Activated CD4-positive, alpha-beta T cell treated with anti-CD3 and anti-CD28 coated beads, Interleukin-2, Interleukin-4, amounts not matched to agents 100 ng/mL and 50 ng/mL, durations not matched to agents 16 hours and 8 hours (primary cell): ENCODE measurements at places on chromosomes 7 and 10.

GRCh38 chr10:23381298-23382040 lies 36.9 kb upstream of the C10orf67 start:
- no peak for DNase-seq

DNA sequence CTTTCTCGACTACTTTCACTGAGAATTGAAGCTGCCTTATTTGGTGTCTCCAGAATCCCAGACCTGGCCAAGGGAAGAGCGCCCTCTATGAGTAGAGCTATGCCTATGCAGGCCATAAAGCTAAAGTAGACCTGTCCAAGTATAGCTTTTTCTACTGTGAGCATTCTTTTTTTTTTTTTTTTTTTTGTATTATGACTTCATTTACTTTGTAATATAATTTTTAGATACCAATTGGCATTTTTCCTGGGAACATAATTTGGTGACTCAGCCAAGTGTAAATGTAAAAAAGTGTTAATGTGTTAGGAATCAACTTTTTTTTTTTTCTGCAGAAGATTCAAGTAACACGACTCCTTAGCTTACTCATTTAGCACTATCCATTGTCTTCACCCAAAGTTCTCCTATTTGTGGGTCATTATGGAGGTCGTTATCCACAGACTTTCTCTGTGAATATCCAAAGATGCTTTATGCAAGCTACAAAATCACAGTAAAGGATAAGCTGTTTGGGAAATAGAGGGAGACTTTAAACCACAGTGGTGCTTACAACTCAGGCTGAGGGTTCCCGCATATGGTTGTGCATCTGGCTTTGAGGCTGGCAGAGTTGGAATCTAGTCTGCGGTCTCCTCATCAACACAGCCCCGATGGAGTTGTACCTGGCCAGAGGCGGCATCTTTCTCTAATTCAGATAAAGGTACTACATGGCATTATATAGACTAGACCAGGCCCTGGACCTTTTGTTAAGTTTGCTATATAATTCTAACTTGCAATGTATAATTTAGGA lies 1040.2 kb upstream of the SORCS1 start:
- peak; percentile 12 for DNase-seq

DNA sequence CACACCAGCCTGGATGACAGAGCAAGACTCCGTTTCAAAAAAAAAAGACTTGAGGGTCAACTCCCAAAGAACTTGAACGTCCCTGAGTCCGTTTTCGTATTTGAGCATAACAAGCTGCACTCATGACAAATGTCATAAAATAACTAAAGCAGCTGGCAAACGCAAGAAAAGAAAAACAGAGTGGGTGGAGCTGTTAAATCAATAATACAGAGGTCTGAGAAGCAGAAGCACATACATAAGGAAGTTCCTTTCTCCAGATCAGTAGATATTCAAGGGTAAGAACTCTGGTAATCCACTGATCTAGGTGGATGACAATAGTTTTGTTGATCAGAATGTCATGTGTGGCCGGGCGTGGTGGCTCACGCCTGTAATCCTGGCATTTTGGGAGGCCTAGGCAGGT lies 150.1 kb downstream of the FAM107B start:
- DNase-seq = no peak

DNA sequence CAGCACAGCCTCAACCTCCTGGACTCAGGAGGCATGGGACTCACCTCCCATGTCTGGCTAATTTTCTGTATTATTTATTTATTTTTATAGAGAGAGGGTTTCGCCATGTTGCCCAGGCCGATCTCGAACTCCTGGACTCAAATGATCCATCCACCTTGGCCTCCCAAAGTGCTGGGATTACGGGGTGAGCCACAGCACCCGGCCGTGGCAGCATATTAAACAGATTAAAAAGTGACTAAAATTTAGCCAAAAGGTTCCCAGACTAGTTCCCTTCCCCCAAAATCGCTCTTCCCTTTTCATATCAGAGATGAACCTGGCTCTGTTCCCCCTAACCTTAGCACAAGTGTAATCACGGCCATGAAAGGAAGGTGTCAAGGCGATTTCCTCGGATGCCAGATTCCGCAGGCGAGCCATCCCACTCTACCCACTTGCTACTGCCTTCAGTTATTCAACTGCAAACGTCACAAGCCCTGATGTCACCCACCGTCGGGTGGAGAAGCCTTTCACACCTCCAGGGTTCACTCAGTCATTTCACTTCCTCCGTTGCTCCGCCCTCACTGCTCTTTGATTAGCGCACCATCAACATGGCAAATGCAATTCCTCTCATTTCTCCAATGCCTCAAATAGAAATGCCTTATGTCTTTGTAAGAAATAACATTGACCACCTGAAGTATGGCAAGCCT lies 104.7 kb upstream of the RHEB start:
- DNase-seq = no peak

GRCh38 chr7:127250312-127251035 lies 2.3 kb downstream of the GRM8 start:
- no peak for DNase-seq

GRCh38 chr7:136136906-136137454 lies 159.8 kb upstream of the MTPN start:
- no peak for DNase-seq

DNA sequence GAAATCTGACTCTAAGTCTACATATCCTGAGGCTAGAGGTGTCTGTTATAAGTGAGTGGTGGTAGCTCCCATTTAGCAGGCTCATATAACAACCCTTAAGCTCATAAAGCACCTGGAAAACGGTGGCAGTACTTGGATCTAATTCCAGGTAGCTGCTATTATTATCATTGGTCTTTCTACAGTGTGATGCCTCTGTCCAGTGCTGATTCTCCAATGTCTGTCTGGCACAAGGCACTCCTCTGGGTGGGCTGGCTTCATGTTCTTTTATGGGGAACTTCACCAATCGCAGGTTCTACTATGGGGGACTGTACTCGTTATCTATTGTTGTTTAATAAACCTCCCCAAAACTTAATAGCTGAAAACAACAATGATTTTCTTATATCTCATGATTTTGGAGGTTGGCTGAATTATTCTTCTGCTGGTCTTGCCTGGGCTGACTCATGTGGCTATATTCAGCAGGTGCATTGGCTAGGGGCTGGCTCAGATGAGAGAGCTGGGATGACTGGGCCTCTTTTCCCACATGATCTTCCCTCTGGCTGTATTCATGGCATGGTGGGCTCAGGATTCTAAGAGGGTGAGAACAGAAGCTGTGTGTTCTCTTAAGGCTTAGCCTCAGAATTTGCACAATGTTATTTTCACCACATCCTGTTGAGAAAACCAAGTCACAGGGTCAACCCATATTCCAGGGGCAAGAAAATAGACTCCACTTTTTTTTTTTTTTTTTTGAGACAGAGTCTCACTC lies 93.0 kb upstream of the PCGF5 start:
- no peak for DNase-seq

GRCh38 chr7:44287488-44288380 lies 37.7 kb downstream of the CAMK2B start:
- no peak for DNase-seq

GRCh38 chr10:71243756-71244395 lies 31.5 kb downstream of the UNC5B start:
- no peak for DNase-seq

- DNase-seq = no peak
Observed at GRCh38 chr10:21510241-21511094, 15.0 kb downstream of the SKIDA1 start.

GRCh38 chr10:102449321-102450123 lies 1.8 kb downstream of the C10orf95 start:
- DNase-seq = peak; percentile 88

DNA sequence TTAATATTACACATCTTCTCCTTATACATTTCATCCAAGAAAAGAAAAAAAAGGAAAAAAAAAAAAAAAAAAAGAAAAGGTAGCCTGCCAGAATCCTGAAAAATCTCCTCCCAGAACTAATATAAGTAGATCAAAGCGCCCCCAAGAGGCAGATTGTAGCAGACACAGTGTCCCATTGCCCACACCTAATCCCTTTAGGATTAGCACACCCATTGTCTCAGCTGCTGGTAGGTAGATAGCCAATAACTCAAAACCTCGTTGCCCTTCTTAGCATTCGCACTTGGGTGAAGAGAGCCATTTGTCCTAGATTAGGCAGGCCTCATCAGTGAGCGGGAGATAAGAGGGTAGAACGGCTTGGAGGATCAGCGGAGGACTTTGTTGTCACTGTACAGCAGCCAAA lies 100.2 kb upstream of the SORCS1 start:
- DNase-seq = no peak

- no peak for DNase-seq
Observed at GRCh38 chr10:16856567-16856966, 39.3 kb upstream of the RSU1 start.

- DNase-seq = no peak
Observed at GRCh38 chr10:125300937-125301336, 140.6 kb upstream of the CTBP2 start.

DNA sequence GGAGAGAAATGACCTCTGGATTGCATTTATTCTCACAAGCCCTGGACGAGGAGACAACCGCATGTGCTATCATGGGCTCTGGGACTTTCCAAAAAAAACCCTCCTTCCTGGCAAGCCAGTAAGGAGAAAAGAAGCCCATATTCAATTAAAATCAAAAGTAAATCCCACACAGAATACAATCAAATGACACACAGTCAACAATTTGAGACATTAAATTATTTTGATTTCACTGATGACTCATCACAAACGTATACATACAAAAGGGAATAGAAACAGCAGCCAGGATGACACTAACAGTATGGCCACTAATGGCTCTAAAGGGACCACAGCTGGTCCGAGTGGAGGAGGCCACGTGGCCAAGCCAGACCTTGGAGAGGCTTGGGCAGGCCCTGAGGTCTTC lies 24.9 kb downstream of the LRRC20 start:
- DNase-seq = peak; percentile 47

DNA sequence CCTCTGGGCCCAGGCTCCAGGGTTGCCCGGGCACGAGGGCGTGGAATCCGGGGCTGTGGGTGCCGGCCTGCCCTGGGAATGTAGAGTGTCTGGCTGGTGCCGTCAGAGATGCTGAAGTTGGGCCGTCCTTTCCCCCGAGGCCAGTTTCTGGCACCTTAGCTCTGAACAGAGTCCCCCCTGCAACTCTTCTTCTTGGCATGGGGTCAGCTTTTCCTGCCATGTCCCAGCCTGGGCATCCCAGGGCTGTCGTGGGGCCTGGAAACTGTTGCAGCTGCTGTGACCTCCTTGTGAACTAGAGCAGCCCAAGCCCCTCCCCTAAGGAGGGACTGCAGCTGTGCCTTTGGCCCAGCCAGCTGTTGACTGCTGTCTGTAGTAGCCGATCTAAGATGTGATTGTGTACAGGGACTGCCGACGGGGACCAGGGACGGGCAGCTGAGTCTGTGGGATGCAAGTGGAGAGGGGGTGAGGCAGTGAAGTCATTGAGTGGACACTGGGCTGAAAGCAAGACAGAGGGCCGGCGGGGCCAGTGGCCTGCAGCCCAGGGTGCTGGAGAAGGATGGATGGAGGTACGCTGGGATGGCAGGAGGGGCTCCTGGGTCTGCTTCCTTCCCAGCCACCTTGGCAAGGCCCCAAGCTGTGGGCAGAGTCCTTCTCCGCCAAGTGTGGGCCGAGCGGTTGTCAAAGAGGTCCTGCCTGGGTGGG lies 35.8 kb downstream of the GBX1 start:
- no peak for DNase-seq

DNA sequence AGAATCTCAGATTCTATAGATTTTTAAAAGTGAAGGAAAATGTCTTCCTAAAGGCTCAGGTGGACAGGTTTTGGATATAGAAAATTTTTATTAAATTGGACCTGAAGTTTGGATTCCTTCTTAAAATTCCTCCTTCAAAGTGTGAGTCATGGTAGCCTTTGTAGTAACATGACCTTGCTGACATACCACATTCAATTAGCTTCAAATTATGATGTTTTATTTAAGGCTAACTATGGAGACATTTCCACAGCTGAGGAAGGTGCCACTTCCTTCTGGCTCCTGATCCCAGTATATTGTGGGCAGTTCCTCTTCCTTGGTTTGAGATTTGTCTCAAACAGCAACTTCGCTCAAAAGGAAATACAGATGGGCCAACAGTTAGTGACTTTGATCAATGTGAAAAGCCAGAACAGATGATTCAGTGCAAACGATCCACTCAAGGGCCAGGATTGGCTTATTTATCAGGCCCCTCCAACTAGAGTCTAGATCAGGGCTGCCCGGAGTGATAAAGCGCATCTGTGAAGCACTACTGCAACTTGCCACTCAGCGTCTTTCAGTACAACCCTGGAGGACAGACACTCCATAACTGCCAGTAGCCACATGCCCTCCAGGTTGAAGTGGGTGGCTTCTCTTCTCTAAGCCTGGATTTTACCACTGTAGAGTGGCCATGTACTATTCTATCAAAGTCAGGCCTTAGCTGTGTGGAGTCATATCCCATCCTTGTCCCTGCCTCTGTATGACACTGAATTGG lies 573.5 kb downstream of the KIF20B start:
- DNase-seq = no peak

GRCh38 chr10:13003759-13004158 lies 2.2 kb upstream of the CCDC3 start:
- no peak for DNase-seq

DNA sequence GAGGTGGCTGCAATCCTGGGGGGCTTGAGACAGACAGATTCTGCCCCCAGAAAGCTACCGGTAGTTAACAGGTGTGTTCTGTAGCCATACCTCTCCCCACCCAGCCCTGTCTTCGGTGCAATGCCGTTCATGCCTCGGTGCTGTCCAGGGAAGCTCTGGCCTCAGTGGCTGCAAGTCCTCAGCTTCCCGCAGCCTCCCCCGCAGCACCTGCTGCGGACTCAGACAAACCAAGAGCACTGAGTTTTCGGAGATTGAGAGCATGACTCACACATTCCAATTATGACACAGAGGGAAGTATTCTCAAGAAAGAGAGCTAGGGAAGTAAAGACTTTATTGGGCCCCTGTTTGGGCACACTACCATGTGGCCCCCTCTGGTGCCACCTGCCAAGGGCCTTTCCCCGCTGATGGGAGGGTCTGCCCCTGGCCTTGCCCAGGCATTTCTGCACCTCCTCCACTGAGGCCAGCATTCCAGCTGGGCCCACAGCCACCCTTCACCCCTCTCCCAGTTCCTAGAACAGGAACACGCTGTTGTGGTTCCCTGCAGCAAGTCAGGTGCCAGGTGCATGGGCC lies 30.2 kb upstream of the EZH2 start:
- DNase-seq = peak; percentile 87
